ENCODE measurements at places on chromosomes 12 and 14.

- no peak for DNase-seq
Observed at GRCh38 chr12:23354800-23355199, 594.7 kb downstream of the SOX5 start.

GRCh38 chr14:76154539-76155126 lies 2.9 kb downstream of the GPATCH2L start:
- DNase-seq: no peak

DNA sequence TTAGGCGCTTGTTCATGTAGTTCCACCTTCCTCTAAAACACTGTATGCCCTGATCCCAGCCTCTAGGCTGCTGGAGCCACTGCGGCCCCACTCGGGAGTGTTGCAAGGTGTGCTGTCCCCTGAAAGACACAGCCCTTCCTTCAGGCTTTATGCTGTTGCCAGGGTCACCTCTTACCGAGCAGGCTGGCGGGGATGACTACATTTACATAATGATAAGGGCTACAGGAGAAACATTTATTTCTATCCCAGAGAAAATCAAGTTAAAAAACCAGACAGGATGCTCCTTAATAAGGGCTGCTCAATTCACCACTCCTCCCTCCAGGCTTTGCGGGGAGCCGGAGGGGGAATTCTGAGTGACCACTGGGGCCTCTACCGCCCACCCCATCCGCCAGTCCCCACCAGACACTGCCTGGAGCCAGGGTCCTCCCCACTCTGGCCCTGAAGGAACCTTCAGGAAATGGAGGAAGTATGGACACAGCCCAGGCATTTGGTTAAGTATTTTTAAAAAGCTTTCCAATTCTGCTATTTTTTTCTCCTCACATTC lies 200.6 kb downstream of the TTC7B start:
- DNase-seq: no peak

- DNase-seq: peak; percentile 37
Observed at GRCh38 chr14:63770187-63770807, 42.4 kb upstream of the SGPP1 start.

DNA sequence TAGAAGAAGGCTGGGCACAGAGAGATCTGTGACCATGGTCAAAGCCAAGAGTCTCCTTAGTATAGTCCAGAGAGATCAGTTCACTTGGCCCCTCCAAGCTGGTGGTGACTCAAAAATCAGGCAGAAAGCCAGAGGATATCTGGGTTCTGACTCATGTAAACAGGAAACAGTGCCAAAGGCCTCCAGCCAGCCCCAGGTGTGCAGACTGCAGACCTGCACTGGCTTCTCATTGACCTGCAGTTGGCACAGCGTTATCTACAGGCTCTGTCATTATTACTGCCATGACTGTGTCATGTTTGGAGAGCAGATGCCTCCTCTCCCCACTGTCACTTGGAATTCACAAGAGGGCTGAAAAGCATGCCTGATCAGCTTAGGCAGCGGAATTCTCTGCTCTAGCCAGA lies 295.7 kb upstream of the PRKD1 start:
- peak; percentile 91 for DNase-seq

Data from kidney capillary endothelial cell (primary cell).